ENCODE measurements at places on chromosomes 11 and 22.

DNA sequence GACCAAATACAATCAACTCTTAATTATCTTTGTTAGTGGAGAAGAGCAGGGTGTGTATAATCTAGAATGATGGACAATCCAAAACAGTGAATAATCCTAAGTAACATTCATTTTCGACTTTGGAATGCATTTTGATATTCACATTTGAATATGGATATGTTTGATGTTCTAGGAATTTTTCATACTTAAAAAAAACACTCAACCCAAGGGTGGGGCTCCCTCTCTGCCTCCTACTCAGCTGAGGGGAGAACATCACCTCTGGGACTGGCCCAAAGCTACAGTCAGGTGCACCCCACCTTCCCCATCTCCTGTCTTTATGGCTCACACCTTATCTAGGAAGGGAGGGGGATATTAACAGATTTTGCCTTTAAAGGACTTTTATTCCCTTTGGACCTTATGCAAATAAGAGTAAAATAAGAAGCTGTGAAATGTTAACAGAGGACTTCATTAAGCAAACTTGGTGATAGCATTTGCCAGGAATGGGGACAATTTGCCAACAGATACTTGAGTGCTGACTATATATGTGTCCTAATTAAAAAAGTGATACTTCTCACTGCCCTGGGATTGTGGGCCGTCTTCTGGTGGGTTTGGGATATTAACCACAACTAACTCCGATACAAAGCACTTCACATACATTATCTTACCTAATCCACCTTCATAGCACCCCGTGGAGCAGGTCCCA is 187.0 kb downstream of the ST3GAL4 start:
- DNase-seq = no peak

DNA sequence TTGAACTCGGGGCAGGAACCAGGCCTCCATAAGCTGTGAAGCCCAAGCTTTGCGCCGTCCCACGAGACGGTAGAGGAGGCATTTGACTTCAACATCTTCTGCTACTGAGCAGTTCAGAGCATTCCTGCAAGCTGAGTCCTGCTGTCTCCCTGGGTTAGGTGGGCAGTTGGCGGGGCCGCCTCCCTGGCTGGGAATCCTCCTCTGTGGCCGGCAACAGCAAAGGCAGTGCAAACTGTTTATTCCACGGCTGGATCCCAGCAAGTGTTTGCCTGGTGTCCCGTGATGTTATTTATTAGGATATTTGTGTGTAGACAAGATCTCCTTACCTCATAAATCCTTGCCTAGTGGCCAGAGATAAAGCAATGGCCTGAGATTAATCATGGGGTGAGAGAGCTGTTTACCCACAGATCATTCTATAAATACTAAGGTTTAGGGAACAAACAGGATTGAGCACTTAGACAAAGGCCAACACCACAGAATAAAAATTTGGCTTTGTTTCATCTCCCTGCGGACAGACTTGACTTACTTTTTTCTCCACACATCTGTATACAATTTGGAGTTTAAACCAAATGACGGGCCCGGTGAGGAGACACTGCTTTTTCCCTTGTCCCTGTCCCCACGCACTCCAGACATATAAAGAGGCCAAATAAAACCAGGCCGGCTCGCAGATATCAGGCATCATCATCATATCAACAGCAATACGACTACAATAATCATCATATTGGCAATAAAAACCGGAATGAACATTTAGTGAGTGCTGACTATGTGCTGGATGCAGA is 63.4 kb downstream of the NAT10 start:
- DNase-seq = no peak

DNA sequence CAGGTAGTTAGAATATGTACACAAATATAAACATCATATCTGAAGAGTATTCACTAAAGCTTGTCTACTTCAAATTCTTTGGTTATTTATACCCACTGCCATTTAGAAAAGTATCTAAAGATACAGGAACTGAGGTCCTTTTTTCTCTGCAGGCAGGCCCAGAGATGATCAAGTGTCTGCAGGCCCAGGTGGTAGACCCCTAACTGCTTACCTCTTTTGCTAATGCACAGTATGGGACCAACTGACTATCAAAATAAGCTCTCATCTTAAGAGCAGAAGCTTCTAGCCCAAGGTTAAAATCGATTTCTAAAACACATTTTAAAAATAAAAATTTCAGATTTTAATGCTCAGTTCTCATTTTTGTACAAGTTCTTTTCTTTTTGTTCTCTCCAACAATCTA is 81.5 kb downstream of the APOL5 start:
- no peak for DNase-seq

DNA sequence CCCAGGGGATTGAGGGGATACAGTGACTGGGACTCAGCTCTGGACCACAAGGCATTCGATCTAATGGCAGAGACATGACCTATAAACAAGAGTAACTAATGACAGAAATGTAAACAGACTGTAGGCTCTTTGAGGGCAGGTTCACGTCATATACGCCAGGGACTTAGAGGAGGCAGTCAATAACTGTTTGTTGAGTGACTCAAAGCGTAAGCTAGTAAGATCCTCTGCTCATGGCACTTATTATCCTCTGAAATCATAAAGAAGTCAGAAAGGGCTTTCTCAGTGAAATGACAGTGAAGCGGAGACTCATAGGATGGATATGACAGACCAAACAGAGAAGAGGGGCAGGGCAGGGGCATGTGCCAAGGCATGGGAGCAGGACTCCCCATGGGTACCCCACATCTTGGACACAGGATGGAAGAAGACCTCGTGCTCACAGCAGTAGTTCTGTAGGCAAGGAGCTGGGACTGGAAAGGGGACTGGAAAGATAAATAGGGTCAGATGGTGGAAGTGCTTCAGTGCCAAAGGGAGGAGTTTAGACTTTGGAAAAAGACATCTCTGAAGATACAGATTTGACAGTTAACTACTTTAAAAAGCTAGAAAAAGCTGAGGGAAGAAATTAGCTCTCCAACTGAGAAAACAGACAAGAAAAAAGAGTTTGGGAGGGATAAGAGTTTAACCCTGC is 72.7 kb downstream of the SLC1A2 start:
- DNase-seq = no peak

GRCh38 chr11:105968021-105968697 is 53.9 kb downstream of the MSANTD4 start:
- DNase-seq = no peak

- DNase-seq = no peak
Measured at GRCh38 chr11:129315781-129316579, 59.7 kb upstream of the BARX2 start.

DNA sequence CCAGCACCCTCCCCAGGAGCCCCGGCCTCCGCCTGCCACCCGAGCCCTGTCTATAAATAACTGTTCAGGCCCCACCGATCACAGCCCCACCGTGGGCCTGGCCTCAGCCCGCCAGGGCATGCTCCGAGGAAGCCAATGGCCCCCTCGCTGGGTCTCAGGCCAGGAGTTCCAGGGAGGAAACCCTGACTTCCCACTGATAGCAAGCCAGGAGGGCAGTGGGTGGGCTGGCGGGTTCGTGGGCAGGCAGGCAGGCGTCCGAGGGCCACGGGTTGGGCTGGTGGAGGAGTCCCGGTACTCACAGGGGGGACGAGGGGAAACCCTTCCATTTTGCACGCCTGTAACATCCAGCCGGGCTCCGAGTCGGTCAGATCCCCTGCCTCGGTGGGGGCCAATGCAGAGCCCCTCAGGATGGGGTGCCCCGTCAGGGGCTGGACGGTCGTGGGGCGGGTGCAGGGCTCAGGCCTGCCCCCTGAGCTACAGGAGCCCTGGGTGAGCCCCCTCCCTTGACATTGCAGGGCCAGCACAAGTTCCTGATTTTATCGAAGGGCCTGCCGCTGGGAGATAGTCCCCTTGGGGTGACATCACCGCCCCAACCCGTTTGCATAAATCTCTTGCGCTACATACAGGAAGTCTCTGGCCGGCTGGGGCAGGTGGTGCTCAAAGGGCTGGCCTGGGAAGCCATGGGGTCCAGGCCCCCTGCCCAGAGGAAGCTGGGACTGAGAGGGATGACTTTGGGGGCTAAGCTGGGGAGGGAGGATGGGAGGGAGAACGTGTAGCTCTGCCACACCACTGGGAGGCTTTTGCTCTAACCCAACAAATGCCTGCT is at the start of gene SPI1:
TSS of gene SPI1 (minus strand) at position 538 of the 826 bp plus-strand sequence. CDS start at position 344, 194 bp downstream.
- DNase-seq = no peak

DNA sequence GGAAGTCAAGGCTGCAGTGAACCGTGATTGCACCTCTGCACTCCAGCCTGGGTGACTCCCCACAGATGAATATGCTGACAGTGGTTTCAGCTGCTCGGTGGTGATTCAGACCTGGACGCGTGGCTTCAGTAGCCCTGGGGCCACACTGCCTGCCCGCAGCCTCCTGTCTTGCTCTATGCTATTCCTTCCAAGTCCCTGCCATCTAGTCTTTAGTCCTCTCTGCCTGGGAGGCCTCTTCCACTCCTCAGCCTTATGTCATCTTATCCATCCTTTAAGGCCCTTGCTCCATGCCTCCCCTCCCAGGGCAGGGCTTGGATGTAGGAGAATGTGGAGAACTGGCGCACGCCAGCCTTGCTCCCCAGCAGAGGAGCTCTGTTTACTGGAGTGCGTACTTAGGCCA is 23.0 kb downstream of the YDJC start:
- no peak for DNase-seq

GRCh38 chr11:68839911-68840641 is 1.6 kb downstream of the CPT1A start:
- DNase-seq = peak; percentile 9
